ENCODE measurements at places on chromosomes 5 and 9. TPM values are rescaled to one million over a fixed set of nuclear protein-coding genes. Genes with fewer than 3 reads are reported as not detected.

The IL13 gene
- not detected for total RNA-seq

The GPR150 gene
- not detected for total RNA-seq

The VAV2 gene
- 21.0 TPM for total RNA-seq

The SPINK7 gene
- 4.2 TPM for total RNA-seq

The GDA gene
- 0.33 TPM for total RNA-seq

The FBLL1 gene
- total RNA-seq, result not detected

The ANKRA2 gene
- total RNA-seq, result 15.9 TPM

The CXCL14 gene
- 8.5 TPM for total RNA-seq

The DBH gene
- total RNA-seq, result not detected

The SURF1 gene
- total RNA-seq, result 26.6 TPM

The PCDHGC3 gene
- 21.0 TPM for total RNA-seq

The FUT7 gene
- total RNA-seq, result not detected

The MOB3B gene
- total RNA-seq, result 6.0 TPM

The PCDHGA9 gene
- total RNA-seq, result 1.8 TPM

The HMGXB3 gene
- total RNA-seq, result 30.3 TPM

The INSL4 gene
- 1.0 TPM for total RNA-seq

The CLTA gene
- 282 TPM for total RNA-seq

The LCN1 gene
- total RNA-seq, result not detected

The PCDHB10 gene
- total RNA-seq, result 0.21 TPM

The OLFM1 gene
- not detected for total RNA-seq

The DAP gene
- total RNA-seq, result 16.8 TPM

The ZNF608 gene
- total RNA-seq, result 7.6 TPM

The SLC36A3 gene
- not detected for total RNA-seq

The IL5 gene
- not detected for total RNA-seq

Measured in airway epithelial cell (primary cell).